Activated gamma-delta T cell (primary cell): ENCODE measurements at places on chromosomes 2 and 18.

DNA sequence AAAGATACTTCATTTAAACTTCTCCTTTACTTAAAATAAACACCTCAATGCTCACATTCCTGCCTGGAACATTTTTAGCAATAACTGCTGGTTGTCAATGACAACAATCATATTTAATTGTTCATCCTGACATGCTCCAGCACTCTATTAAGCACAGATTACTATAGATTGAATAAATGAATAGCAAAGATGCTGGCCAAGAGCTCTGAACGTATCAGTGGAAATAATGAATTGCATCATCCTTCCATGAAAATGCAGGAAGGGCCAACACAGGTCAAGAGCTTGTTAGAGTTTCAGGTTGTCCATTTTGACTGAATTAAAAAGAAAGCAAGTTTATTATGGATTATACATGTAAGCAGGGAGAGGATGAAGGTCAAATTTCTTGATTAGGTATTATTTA is 994.0 kb downstream of the TSN start:
- DNase-seq = no peak

GRCh38 chr2:74026687-74027241 is 42.1 kb downstream of the TET3 start:
- no peak for DNase-seq

DNA sequence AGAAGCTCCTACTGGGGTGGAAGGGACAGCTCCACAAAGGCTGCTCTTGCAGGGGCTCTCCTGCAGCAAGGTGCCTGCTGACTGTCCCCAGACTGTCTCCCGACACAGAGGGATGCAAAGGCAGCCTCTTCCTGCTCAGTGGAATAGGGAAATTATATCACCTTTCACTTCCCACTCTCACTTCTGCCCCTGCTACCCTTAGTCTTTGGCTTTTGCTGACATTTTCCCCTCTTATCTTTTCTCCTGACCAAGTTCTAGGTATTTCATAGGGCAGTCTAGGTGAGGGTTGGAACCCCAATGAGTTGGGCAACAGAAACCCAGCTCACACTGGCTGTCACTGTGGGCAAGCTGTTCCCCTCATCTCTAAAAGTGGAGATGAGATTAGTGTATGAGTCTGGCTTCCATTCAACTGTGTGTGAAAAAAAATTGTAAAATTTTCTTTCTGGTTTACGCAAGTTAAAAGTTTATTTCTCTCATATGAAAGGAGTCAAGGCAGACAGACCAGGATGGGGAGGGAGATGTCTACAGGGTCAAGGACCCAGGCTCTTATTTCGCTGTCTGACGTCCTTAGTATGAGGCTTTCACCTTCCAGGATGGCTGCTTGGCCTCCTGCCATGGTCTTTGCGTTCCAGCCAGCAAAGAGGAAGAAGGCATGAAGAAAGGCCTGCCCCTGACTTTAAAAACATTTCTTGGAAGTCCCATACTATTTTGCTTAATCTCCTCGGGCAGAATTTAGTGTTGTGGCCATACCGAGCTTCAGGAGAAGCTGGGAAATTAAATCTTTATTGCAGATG is 7.5 kb upstream of the MOCOS start:
- no peak for DNase-seq

DNA sequence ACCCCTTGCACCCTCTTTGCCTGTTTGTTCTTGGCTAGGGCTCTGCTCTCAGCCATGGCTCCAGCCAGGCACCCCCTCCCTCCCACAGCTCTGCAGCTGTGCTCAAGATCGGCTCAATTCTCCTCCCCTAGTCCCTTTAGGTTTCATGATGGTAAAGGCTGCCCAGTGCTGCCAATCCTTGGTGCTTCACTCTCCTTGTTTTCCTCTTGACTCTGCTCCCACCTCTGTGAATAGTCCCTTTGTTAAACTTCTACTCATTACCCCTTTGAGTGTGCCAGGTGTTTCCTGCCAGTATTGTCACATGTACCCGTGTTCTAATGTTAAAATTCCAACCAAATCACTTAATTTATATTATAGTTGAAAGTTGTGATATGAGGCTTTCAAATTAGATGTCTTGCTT is 101.0 kb upstream of the CERS6 start:
- DNase-seq = no peak

GRCh38 chr18:7329016-7329415 is 98.1 kb downstream of the LRRC30 start:
- no peak for DNase-seq

DNA sequence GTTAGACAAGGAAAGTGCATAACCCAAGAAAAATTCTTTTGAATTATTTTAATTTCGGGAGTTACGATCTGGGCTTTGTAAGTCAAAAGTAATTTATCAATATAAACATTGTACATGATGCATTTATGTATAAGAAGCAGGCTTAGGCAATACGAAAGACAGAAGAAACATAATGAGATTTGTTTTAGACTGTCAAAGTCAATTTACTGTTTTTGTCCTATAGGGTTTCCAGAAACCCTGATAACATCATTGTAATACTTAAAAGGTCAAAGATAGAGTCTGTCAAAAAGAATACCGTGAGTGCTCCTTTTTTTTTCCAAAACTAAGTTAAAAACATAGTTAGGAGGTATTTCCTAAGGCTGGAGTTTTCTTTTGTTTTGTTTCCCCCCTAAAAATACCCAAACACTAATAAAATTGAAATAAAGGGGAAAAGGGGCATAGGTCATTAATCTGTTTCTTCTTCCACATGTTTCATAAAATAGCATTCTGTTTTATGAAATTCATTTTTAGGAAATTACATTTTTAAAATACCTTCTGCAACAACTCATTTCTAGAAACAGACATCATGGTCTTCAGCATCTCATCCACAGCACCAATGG is 16.1 kb downstream of the C1D start:
- DNase-seq = no peak

DNA sequence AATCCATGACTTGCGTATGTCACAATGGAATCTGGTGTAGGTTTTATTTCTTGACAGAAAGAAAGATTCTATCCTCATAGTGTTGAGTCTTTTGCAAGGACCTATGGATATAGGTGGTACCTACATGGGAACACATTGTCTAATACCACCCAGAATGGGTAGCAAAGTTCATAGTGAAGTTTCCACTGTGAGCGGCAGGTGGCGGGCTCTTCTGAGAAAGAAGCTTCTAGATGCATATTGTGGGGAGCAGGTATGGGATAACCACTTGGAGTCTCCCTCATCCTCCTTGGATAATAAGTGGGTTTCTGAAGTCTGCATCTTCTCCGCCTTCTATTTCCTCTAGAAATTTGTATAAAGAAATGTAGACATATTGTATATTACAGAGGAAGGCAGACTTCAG is 44.9 kb downstream of the LINC00305 start:
- no peak for DNase-seq

DNA sequence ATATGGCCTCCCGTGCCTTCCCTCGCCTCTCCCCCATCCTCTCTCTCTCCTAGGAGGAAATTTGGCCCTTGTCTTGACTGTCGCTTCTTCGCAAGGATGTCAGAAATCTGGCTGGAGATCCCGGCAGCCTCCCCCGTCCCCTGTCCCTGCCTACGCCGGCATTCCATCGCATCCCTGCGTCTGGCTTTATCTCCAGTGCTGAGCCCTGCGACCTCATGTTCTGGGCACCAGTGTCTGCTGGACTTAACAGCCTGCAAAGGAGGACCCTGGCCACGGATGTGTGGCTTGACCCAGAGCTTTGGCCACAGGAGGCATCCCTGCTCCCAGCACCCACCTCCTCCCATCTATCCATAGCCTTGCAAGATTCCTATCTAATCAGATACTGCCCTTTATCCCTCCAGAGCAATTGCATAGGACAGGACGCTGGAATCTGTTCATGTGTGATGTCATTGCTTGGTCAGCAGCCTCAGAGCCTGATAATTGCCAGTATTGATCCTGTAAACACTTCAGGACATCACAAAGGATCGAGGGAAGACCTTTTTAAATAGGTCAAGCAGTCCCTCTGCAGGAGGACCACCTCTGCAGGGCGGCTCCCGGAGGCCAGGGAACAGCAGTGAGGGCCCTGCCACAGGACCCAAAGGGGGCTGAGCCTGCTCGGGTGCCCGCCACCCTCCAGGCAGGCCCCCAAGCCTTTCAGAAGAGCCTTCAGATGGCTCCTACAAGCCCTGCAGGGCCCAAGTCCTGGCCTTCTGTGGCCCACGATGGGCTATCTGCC is 168.2 kb downstream of the TWIST2 start:
- DNase-seq = no peak

DNA sequence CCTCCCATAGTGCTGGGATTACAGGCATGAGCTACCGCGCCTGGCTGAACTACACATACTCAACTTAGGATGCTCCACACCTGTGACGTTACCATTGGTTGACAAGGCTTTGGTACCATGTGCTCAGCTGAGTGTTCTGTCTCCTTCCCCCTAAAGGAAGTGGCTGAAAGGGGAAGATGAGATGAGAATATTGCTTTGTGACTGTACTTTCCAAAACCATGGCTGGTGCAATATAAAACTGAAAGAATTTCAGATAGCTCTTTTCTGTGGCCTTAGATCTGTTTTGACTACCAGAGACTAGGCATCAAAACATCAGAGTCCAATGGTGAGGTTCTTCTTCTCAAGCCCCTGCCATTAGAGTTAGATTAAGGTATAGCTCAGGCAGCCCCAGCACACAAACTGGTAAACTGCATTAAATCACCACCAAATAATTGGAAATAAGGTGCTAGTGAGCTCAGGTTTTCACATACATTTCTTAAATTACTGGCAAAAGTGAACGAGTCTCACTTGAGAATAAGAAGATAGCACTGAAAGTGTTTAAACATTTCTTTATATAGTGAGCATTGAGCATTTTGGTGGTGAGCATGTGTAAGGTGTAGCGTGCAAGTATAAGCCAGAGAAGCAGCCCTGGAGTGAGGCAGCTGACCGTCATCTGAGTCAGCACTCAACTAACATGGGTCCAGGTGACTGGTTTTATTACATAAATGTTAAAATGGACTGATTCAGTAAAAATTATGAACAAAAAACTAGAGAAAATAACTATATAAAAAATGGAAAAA is 113.5 kb upstream of the FZD5 start:
- DNase-seq = no peak

GRCh38 chr2:138333677-138334076 is 167.9 kb upstream of the SPOPL start:
- no peak for DNase-seq

DNA sequence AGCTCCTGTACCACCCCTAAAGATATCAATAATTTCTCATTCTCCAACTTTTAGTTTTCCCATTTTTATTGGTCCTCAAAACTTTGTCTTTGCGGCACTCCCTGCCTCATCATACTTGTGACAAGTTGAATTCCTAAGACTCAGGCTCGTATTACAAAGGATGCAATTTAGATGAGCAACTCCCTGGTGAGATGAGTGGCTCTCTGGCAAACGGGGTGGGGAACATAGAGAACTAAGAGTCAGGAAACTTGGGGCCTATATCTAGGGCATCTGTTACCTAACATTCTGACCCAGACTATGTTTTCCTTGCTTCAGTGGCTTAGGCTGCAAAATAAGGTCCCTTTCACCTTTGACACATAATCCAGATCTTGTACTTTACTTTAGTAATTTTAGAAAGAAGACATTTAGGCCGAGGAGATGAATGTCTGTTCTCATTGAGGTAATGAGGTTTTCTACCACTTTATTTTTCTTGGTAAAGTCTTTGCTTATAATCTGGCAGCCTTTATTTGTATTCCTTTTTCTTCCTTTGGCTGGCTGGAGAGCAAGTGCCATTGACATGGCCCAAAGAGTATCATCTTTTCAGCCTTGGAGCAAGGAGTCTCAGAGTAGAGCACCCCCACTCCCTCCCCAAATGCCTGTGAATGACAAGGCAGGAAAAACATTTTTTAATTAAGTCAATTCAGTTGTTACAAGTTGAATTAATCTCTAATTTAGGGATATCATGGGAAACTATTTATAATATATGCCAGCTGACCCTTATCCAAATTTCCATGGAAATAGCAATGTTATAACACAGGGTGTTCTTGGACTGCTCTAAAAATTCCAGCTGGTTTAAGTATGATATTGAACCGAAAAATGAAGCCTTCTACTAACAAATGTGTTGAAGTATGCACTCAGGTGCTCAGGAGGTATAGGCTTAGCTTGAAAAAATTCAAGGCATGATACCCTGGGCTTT is 15.2 kb downstream of the TSPYL6 start:
- DNase-seq = no peak

DNA sequence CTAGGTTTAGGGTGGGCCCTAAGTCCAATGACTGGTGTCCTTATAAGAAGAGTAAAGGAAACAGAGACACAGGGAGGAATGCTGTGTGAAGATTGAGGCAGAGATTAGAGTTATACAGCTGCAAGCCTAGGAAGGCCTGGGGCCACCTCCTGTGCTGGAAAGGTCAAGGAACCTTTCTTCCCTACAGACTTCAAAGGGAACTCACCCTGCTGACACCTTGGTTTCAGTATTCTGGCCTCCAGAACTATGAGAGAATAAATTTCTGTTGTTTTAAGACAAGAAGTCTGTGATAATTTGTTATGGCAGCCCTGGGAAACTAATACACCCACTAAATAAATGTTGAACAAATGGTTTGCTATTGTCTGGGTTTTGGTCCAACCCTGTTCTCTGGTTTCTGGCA is 102.3 kb upstream of the NEUROD1 start:
- DNase-seq = no peak
